ENCODE measurements at places on chromosomes 7 and 10.
A peak's percentile ranks its signal among the peaks of the same experiment; 100 is the strongest.

- DNase-seq = no peak
Observed at GRCh38 chr7:39605087-39605486, 18.3 kb upstream of the RALA start.

GRCh38 chr7:84829719-84830118 lies 357.1 kb downstream of the SEMA3D start:
- DNase-seq = no peak

DNA sequence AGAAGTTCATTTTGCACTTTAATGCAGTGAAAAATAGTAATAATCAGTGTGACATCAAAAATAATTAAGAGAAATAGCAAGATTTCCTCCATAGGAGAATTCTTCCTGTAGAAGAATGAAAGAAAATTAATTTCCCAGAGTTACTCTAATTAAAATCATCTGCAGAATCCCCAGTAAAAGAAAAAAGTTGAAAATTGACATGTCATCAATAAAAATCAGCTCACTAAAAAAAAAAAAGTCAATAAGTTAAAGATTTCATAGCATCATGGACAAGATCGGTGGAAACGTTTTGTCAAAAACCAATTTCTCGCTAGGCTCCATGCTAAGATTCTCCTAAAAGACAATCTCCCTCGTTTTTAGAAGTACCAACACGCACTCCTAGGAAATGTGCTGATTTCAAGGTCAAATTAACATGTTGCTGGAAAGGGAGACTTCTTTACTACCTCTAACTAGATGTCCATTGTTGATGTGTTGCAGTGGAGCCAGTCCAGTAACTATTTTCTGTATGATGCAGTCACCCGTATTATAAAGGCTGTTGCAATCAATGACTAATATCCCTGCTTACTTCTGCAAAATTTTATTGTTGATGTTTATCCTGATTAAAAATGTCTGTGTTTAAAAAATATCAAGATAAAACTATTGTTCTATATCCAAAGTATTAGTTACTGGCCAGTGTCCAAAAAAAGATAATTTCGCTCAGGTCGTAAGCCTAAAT lies 591.9 kb upstream of the MGMT start:
- DNase-seq = peak; percentile 2

DNA sequence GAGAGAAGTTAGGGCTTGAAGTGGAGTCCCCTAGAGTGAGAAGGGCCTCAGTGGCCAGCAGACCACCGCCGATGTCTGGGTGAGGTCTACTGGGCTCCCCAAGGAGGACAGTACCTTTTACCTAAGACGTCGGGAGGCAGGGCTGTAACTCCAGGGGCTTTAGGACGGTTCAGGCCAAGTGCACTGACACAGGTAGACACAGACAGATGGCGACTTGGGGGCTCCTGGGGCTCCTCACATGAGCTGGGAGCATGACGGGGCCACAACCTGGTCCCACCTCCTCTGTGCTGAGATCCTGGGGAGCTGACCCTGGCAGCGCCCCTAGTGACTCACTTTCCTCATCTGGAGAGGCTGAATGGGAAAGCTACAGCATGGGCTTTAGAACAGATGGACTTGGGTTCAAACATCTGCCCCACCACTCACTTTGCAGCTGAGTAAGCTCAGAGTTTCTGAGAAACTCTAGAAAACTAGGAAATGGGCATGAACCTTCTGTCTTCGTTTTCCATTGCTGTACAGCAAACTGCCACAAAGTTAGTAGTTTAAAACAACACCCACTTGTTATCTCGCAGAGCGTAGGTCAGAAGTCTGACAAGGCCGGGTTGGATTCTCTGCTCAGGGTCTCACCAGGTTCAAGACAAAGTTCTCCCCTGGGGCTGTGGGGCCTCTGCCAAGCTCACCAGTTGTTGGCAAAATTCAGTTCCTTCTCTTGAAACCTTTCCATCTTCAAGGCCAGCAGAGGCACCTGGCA lies 4.7 kb upstream of the COMTD1 start:
- no peak for DNase-seq

DNA sequence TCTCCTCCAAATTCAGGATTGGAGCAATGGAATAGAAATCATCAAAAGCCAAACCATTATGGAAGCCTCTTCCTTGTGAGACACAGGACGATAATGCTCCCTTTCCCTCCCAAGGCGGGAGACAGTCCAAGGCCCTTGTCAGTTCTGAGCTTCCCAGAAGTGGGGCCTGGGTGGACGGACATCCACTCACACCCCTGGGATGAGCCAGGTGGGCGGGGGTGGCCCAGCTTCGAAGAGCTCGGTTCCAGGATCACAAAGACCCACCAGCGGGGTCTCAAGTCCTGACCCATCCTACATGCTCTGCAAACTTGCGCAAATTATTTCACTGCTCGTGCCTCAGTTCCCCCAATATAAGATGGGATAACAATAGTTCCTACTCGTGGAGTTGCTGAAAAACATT lies 10.1 kb upstream of the FOXL3 start:
- no peak for DNase-seq

DNA sequence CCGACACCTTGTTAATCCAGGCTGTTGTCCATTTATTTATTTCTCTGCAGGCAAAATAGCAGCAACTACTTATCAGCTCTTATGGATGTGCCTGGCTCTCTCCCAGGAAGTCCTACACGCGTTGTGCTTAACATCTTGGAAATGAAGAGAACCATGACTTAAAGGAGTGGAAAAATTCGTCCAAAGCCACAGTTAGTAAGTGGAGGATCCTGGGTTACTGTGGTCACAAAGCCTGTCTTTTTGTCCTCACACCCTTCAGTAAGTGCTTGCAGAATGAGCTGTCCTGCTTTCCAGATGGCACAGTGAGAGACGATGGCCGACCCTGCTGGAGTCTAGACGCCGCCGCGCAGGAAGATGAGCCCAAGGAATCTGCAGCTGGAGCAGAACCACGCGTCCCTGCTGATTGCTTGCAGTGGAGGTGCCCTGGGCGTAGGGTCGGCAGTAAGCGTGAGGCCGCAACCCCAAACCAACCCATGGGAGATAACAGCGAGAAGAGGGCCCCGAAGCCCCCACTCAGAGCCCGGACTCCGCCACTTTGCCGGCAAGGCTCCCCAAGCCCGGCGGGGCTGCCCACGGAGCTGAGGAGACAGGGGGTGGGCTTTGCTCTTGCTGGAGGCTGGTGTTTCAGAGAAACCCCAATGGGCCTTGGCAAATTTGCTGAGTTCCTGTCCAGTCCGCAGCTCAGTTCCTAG lies 178.6 kb downstream of the CXCL12 start:
- peak; percentile 20 for DNase-seq

All from fibroblast of pulmonary artery (primary cell).